Activated T-cell treated with anti-CD3 and anti-CD28 coated beads, Interleukin-2, amount 50 U/mL, for 1 hour (primary cell): ENCODE measurements at places on chromosomes 6 and 20.

DNA sequence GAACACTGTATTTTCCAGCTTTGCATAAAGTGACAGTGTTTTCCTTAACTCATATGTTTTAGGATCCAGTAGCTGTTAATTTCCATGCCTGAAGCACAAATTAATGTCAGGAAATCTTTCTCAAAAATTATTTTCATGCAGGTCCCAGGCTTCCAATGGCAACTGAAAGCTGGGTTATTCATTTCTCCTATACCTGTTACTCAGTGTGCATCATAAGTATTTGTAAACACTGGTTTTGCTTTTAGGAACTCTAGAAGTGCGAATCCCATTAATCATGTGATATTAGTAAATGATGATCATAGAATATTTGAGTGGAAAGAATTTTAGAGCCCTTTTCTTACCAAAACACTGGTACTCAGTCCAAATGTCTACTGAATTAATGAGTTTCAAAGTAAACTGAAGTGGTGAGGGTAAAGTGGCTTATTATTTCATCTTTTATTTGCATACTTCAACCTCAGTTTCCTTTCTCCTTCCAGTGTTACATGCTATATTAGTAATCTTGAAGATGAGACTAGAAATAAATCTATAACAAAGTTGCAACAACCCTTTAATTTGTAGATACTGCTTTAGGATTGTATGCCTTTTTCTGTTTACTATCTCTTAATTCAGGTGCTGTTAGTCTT, 124.0 kb downstream of the ZFAND3 start:
- DNase-seq: no peak

GRCh38 chr6:81465859-81466258, 286.6 kb downstream of the TENT5A start:
- no peak for DNase-seq

GRCh38 chr6:163077134-163077533, 337.4 kb upstream of the QKI start:
- no peak for DNase-seq

DNA sequence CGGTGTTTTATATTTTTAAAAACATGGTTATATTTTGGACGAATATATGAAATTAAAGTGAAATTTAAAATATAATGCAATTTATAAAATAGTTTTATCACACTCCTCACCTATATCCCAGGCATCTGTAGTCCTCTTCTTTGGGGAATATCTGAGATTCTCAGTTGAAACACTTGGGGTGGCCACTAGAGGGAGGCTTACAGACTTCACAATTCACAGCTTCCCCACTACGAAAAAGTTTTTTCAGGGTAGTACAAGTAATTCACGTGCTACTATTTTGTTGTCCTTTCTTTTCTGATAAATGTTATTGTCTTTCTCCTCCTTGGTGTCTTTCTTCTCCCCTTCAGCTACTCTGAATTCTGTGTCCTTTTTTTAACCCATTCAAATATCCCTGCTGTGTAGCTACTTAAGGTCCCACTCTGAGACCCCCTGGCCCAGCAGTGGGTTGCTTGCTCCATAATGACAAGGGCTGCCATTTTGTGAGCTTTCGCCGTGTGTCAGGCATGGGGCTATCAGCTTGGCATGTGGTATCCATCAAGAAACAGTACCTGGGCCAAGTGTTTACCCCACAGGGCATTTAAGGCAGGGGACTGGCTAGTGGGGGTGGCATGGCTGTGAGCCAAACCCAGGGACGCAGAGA, 43.6 kb upstream of the PHACTR3 start:
- DNase-seq: no peak

GRCh38 chr6:20800229-20800628, 266.0 kb downstream of the CDKAL1 start:
- DNase-seq: no peak
